ENCODE measurements at places on chromosomes 4 and X.
A peak's percentile ranks its signal among the peaks of the same experiment; 100 is the strongest.

DNA sequence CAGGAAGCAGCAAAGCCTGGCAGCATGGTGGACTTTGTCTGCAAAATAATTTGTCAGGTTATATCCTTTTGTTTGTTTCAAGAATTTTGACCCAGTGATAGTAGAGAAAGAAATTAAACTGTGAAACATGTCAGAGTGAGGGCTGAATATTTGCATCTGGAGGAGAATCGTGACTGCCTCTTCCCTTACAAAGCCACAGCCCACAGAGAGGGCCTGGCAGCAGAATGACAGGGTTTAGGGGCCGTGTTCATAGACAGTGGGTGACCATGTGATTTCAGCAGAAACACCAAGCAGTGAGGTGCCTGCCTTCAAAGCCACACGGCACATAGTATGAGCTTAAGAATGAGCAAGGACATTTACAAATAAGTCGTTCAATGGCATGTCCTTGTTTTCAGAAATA, 24.4 kb upstream of the PLAC8 start:
- DNase-seq, result no peak

DNA sequence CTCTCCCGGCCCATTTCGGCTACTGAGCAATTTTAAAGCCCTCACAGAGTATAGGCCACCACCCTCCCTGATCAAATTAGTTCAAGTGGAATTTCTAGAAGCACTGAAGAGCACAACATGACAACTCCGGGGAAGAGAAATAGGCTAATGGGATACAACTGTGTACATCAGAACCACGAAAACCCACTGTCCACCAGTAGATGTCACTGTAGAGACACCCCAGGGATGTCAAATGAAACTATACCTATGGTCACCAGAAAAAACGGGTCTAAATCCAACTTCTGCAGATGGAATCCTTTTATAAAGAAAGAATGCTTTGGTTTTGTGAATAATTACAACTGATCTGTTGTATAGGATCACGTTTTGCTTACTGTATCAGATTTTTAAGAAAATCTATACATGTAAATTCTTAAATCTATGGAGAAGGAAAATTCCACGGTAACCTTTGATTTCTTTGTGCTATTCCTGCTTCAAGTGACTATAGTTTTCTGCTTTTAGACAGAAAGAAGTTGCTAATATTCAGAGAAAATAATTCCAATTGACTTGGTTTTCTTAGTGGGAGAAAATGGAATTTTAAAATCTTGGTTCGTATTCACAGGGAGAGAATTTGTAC, 29.5 kb upstream of the MAP3K15 start:
- DNase-seq, result peak; percentile 57

- DNase-seq, result no peak
Observed at GRCh38 chrX:139554376-139554775, 23.8 kb downstream of the F9 start.

GRCh38 chr4:60452266-60452665, 747.9 kb upstream of the ADGRL3 start:
- DNase-seq, result no peak

- DNase-seq, result no peak
Observed at GRCh38 chrX:42385730-42386129, 392.2 kb downstream of the PPP1R2C start.

- DNase-seq, result no peak
Observed at GRCh38 chr4:86401826-86402225, 42.0 kb upstream of the MAPK10 start.

DNA sequence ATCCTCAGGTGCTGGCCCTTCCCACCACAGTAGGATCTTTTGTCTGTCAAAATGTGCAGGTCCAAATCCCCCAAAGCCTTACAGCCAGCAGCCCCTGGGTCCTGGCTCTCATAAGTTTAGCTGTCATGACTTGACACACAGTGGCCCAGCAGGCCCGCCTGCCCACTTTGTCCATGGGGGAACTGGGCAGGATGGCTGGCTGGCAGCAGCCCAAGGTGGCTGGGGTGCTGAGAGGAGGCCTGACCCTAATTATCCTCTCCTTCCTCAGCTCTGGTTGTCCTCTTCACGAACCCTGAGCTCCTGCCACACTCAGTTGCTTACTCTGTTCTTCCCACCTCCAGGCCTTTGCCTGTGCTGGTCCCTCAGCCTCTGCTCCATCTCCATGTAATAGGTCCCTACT, 46.4 kb upstream of the PJA1 start:
- no peak for DNase-seq

- no peak for DNase-seq
Observed at GRCh38 chr4:36785973-36786372, 458.6 kb upstream of the NWD2 start.

- DNase-seq, result no peak
Observed at GRCh38 chrX:1717373-1717772, 102.5 kb downstream of the ASMT start.

DNA sequence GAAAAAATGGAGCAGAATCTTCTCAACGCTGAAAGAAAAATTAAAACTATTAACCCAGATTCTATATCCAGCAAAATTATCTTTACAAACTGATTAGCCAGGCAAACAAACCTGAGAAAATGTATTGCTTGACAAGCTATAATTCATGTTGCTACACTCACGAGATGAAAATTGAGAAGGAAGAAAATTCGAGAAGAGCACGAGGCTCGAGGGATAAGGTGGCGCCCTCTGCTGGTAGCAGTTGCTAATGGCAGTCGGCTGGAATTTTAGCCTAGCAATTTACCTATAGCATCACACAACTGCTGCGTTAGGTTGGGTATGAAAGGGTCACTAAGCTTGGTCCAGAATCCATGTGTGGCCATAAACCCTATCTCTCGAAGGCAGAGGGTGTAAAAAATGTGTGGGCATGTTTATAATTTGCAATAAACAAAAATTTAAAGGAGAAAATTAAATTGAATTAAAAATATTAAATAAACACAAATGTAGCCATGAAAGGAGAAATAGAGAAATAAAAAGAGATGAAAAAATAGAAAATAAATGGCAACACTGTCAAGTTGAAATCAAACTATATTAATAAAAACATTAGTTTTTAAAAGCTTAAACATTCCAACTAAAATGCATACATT, 126.6 kb downstream of the PPP4R3C start:
- DNase-seq, result peak; percentile 8

GRCh38 chrX:1938190-1938589, 323.3 kb downstream of the ASMT start:
- no peak for DNase-seq

DNA sequence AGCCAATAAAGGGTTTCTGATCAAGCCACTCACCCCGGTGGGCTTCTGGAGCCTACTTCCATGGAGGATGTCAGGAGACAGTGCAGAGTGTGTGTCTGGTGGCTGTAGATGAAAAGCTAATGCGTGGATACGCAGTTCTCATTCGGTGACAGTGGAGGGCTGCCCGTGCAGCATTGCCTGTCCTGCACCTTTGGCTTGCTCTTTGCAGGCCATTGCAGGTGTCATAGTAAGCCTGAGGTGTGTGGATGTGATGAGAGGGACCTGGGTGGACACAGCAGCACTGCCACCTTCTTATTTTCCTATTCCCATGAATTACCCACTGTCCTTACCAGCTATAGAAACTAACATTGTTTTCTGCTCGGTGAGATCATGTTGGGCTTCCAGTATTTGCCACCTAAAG, 101.2 kb downstream of the STK32B start:
- DNase-seq, result no peak

- no peak for DNase-seq
Observed at GRCh38 chr4:56696056-56696455, 15.0 kb upstream of the HOPX start.

DNA sequence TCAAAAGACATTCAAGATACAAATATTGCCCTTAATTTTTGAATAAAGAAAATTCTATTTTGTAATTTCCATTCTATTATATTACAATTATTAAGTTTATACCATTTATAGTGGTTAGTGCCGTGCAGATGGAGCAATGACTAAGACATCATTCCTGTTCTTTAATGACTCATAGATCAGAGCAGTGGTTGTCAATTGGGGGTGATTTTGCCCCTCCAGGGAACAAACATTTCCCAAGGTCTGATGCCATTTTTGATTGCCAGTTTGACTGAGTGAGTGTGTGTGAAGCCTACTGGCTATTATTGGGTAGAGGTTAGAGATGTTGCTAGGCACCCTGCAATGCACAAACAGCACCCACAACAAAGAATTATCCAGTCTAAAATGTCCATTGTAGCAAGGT, 97.9 kb upstream of the DDIT4L start:
- DNase-seq, result no peak

GRCh38 chr4:38574559-38575333, 89.3 kb upstream of the KLF3 start:
- peak; percentile 38 for DNase-seq

DNA sequence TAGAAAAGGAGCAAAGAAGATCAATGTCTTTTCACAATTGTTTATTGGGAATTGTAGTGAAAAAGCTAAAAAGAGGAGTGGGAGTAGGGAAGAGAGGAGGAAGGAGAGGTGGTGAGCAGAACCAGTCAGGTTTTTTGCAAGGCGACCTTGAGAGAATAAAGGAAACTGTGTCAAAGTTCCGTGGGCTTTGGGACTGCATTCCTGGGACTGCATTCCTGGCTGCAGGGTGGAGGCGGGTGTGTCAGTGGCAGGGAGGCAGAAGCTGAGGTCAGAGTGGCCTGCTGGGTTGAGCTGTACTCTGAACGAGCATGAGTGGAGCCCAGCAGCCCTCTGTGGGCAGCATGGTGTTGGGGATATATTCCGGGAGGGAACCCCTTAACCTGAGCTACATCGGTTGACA, 66.8 kb upstream of the UCP1 start:
- DNase-seq, result peak; percentile 88

- DNase-seq, result no peak
Observed at GRCh38 chr4:7420661-7421040, 14.1 kb downstream of the PSAPL1 start.

- DNase-seq, result peak; percentile 6
Observed at GRCh38 chrX:22325096-22325495, 52.4 kb downstream of the CBLL2 start.

DNA sequence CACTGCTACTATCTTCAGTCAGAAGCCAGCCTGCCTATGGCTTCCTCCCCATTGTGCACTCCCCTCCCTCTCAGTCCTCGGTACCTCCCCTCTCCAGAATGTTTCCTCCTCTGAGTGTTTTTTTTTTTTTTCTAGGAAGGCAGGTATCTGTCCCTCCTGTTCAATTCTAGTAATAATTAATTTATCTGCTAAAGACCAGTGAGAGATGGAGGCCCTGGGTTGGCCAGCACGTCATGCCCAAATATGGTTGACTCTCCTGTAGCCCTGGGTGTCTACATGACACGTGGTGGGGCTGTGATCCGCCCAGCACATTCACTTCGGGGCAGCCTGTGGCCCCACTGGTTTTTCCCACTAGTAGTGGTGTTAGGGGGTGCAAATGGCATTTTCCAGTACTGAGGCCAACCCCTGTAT, 1.8 kb downstream of the FLNA start:
- peak; percentile 27 for DNase-seq

DNA sequence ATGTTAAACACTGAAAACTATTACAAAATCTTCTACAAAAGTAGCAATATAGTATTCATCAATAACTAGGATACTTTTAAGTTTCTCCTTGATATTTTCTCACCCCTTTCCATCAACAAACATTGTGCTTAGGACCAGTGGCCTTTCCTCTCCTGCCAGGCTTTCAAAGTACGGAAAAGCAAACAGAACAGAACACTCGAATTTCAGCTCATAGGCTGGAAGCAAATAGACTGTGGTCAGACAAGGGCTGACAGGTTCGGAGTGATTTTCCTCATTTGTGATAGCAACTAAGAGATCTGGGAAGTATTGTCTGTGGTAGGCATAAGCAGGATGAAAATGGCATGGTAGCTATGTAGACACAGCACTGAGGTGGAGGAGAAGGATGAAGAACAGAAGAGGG, 68.6 kb upstream of the SORBS2 start:
- DNase-seq, result no peak

- DNase-seq, result peak; percentile 71
Observed at GRCh38 chr4:101355767-101356702, 8.7 kb upstream of the PPP3CA start.

DNA sequence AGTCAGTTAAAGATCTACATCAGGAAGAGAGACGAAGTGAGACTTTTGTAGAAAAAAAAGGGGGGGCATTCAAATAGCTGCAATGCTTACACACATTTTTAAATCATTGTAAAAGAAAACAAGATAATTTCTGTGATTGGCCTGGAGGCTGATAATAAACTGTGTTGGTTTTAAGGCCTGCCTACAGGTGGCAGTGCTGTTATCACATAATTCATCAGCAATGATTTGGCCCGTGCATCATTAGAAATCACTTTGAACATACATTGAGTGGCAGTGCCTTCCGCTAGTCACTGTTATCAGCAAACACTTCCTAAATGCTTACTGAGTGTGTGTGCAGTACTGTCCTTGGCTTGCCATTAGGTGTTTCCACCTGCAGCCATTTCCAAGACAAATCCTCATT, 831.9 kb downstream of the TRIML1 start:
- DNase-seq, result no peak

DNA sequence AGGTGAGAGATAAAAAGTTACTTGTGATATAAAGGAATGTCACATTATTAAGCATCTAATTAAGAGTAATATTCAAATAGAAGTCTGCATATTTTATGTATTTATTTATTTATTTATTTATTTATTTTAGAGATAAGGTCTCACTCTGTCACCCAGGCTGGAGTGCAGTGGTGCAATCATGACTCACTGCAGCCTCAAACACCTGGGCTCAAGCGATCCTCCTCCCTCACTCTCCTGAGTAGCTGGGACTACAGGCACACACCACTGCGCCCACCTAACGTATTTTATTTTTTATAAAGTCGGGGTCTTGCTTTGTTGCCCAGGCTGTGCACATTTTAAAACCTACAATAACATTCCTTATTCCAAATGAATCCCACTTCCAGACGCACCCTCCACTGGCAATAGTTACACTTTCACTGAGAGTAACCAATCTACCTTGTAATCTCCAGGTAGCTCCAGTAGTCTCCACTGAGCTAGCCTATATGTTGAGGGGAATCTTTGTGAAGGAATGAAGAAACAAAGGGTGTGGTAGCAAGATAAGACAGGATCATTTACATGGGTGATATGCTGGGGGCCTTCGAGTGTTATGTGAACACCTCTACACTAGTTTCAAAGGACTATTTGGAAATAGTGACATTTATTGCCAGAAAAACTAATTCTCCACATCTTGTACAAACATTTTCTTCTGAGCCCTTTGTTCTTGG, 11.9 kb downstream of the SH3D19 start:
- DNase-seq, result no peak

DNA sequence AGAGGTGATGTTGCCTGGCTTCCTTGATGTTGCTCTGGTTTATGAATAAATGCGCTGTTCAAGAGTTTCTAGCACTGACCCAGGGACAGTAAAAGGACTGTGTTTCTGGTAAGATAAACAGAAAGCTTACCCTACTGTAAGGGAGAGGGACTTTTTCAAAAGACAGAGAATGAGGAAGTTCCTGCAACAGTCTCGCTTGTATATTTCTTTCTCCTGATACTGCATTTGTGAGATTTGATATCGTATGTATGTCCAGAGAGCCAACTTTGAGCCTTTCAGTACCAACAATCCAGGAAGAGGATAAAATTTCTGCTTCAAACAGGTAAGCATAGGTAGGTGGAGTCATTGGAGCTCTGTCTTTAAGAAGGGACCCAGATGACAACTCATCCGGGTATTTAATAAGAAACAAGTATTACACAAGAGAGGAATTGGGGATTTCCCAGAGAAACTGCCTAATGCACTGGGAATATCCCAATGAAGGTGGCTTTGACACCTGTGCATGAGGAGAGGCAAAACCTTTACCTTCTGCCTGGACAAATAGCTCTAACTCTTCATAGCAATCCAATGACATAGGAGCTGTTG, 773 bp downstream of the DAPP1 start:
- no peak for DNase-seq

All from AG20443 (cell line).